Stimulated activated CD8-positive, alpha-beta memory T cell treated with anti-CD3 and anti-CD28 coated beads, Interleukin-15, amount 100 ng/mL, for 24 hours (primary cell): ENCODE measurements at places on chromosomes 11 and 22.

DNA sequence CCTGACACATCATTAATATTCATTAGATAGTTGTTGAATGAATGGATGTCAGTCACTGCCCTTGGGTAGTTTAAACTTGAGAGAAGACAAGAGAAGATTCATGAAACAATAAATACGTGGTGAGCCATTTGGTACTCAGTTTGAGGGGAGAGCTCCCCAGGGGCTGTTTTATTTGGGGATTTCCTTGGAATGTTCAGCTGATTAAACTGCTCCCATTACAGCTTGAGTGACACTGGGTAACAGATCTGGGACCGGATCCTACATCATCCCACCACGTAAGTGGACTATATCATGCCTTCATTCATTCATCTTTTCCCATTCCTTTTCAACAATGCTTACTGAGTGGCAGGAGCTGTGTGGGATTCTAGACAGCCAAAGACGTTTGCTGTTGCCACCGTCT lies 162.0 kb downstream of the FAT3 start:
- no peak for DNase-seq

DNA sequence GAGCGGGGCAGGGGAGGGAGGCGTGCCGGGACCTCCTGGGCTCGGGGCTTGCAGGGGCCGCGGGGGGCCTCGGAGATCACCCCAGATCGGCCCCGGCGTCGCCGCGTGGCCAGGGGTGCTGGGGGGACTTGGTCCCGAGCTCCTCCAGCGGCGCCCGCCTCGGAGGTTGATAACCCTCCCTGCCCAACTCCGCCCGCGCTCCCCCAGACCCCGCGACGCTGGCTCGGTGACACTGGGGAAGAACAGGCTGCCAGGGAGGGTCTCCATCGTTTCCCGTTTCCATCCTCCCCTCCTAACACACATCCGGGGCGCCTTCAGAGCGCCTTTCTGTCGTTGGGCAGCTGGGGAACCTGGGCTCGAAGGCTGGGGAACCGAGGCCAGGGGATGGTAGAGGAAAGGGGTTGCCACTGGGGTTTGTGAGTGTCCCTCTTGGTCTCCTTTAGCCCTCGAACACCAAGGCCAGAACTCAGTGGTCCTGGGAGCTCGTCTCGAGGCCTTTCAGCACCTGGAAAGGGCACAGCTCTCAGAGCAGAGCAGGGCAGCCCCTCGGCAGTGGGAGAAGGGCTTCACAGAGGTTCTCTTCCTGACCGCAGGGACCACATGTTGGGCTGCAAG lies 431 bp downstream of the SLC37A2 start:
- DNase-seq: no peak

- DNase-seq: no peak
Observed at GRCh38 chr11:3218483-3219280, at the start of gene MRGPRG. Gene MRGPRG, minus strand, starts transcription at chr11:3218813. Its CDS starts 0 bp downstream, at chr11:3218813.

GRCh38 chr22:22920104-22920654 lies 32.6 kb downstream of the IGLL5 start:
- no peak for DNase-seq

- DNase-seq: no peak
Observed at GRCh38 chr11:62195945-62196344, 5.9 kb downstream of the SCGB1D1 start.

- DNase-seq: no peak
Observed at GRCh38 chr11:29093416-29094120, 923.3 kb downstream of the KCNA4 start.

DNA sequence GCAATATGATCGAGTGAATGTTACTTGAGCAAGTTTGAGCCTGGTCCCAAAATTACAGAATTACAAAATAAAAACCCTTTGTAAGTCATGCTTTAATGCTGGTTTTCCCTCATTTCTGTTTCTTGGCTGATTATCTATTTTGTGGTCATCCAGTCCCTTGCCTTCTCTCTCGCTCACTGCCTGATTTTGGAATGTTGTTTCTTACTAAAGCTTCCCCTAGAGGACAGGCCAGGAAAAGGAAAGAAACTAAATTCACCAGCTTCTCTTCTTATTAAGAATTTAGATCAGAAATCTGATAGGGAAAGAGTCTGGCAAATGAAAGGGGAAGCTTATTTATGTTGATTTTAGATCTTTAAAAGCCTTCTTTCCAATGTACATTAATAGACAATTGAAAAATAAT lies 16.6 kb upstream of the BDNF start:
- no peak for DNase-seq

GRCh38 chr22:17916226-17916889 lies 108.0 kb downstream of the MICAL3 start:
- no peak for DNase-seq

DNA sequence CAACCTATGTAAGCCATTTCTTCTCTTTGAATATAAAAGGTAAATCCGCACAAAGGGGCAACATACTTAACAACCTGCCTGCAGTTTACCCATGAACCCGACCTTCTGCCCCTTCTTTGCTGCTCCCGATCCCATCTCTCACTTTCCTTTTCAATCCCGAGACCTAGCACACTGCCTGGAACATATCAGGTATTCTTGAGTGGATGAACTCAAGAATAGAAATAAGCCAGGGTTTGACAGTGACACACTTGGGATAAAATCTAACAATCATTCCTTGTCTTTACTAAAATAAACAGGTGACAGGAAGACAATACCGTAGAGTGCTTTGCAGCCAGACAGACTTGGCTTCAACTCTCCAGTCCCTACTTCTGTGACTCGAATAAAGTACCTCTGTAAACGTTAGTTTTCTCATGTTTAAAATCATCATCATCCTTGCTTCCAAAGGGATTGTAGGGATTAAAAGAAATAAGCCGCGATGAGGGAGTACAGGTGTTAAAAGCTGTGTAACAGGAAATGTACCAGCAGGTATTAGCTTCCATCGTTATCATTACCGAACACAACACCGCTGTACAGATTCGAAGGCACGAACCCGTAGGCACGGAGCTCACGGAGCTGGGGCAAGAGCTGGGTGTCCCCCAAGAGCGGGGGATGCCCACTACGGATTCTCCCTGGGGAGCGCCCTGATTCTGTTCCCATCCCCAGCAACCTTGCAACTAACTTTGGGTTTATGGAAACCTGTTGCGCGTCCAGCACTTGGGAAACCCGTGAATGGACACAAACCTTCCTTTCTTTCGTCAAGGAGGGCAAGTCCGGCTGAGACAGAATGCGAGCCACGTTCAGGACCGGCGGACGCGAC lies 720 bp downstream of the UFD1 start:
- no peak for DNase-seq

GRCh38 chr22:45254789-45255278 lies 14.1 kb upstream of the KIAA0930 start:
- DNase-seq: no peak
